Left lobe of liver (tissue), 2 donors: ENCODE measurements at places on chromosomes 1 and 21. TPM values are rescaled to one million over a fixed set of nuclear protein-coding genes. Genes with fewer than 3 reads are reported as not detected.

Gene MROH7
- 2.3 TPM for total RNA-seq

Gene LCK
- total RNA-seq, result 1.2 TPM

Gene ADPRS
- 9.0 TPM for total RNA-seq

Gene FRRS1
- 31.8 TPM for total RNA-seq

Gene VWA5B1
- not detected for total RNA-seq

Gene CLDN14
- 16.4 TPM for total RNA-seq

Gene THEM5
- not detected for total RNA-seq

Gene UMODL1
- total RNA-seq, result 0.18 TPM

Gene OR6N1
- not detected for total RNA-seq

Gene CD5L
- 11.9 TPM for total RNA-seq

Gene CRYAA
- not detected for total RNA-seq

Gene NPHS2
- not detected for total RNA-seq

Gene RNU1-1
- 1,159 TPM for total RNA-seq

Gene UTP25
- total RNA-seq, result 3.7 TPM

Gene GREM2
- total RNA-seq, result 20.1 TPM

Gene PLA2G2D
- total RNA-seq, result not detected

Gene RXRG
- 0.55 TPM for total RNA-seq

Gene LYPD8
- total RNA-seq, result not detected

Gene SORT1
- total RNA-seq, result 3.6 TPM

Gene KCNQ4
- total RNA-seq, result 0.20 TPM

Gene ZNF593OS
- not detected for total RNA-seq

Gene LRRC8B
- total RNA-seq, result 2.8 TPM

Gene PPFIA4
- 0.78 TPM for total RNA-seq

Gene RHBDL2
- not detected for total RNA-seq

Gene SLC45A3
- total RNA-seq, result 21.2 TPM

Gene FNDC7
- total RNA-seq, result not detected

Gene PCNX2
- 0.73 TPM for total RNA-seq

Gene DIRAS3
- total RNA-seq, result 3.9 TPM

Gene C1orf74
- 1.3 TPM for total RNA-seq

Gene WDR77
- total RNA-seq, result 15.7 TPM

Gene MARK1
- total RNA-seq, result 0.38 TPM

Gene FOXD3
- 0.15 TPM for total RNA-seq

Gene KRTAP7-1
- not detected for total RNA-seq

Gene USP33
- 23.3 TPM for total RNA-seq

Gene HYI
- 47.1 TPM for total RNA-seq

Gene KIF21B
- 0.93 TPM for total RNA-seq

Gene PEAR1
- 4.5 TPM for total RNA-seq

Gene HENMT1
- 0.58 TPM for total RNA-seq

Gene SLFNL1
- not detected for total RNA-seq
